ENCODE measurements at places on chromosomes 3 and 15.

GRCh38 chr3:140508550-140508949 is 169.3 kb upstream of the TRIM42 start:
- no peak for DNase-seq

- peak; percentile 71 for DNase-seq
Measured at GRCh38 chr15:79863886-79864285, 32.9 kb downstream of the MTHFS start.

DNA sequence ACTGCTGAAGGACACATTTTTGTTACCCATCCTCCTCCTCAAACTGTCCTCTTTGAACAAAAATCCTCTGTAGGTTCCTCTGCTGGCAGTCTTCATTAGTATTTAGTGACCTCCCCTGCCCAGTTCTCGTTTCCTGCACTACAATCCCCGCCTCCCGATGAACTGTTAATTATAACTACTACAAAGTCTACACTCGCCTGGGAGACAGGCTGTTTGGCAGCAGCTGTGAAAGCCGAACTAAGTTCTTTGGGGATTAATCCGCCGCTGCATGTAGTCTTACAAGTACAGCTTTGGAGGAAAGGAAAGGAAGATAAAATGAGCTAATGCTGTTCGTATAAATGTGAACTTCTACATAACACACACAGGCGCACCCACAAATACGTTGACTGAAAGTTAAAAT is 160.0 kb upstream of the WNT5A start:
- DNase-seq = no peak

DNA sequence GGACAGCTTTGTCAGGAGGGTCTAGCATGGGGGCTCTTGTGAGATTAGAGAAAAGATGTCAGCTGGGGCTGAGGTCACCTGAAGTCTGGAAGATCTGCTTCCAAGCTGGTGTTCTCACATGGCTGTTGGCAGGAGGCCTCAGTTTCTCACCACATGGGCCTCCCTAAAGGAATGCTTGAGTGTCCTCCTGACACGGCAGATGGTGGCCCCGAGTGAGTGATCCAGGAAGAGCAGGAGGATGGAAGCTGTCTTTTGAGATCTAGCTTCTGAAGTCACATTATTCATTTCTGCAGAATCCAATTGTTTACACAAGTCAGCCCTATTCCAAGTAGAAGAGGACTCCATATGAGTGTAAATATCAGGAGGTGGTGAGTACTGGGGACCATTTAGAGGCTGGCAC is 344.0 kb upstream of the PROK2 start:
- DNase-seq = no peak

GRCh38 chr3:138461896-138462295 is 27.5 kb downstream of the ESYT3 start:
- DNase-seq = no peak

DNA sequence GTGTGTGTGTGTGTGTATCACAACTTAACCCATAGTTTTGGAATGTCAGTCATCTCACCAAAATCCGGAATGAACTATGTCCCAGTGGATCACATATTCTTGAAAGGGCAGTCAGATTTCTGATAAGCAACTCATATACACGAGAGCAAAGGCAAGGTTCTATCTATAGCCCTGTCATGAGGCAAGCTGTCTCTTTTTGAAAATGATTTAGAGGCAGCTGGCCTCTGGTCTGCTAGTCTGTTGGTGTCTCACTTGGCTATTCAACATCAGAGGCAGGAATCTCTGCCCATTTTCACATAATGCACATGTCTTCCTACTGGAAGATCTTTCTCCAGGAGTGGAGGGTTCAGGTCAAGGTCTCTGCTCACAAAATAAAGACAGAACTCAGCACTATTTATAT is 79.8 kb downstream of the CNTN6 start:
- DNase-seq = no peak

DNA sequence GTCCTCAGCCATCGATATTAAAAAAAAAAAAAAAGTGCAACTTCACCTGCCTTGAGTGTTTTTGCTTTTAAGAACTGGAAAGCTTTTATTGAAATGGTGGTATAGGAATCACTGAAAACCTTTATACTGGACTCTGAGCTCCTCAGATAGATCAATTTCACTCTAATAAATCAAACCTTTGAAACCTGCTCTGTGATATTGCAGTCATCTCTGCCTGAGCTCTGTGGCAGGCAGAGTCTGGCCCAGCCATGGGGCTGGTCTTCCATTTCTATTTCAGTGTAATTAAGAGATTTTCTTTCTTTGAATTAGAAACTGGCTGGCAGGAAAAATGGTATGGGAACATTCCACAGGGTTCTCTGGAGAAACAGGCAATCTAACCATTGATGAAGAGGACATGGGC is 762.5 kb downstream of the AGBL1 start:
- DNase-seq = no peak

DNA sequence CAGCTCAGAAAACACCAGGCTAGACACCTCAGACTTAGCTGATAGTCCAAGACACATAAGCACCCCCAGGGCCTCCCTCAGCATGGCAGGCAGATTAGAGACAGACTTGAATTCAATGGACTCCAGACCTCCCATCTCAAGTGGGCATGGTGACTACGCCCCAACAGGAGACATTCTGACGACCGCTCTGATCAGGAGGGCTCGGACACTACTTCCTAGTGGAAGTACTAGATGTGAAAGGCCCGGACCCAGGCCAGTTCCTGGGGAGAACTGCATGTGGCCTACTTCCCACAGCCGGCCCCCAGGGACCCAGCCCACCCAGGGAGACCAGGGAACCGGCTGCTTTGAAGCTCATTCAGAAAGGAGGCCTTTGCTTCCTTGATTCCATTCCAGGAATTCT is 16.9 kb downstream of the POC1A start:
- DNase-seq = no peak

DNA sequence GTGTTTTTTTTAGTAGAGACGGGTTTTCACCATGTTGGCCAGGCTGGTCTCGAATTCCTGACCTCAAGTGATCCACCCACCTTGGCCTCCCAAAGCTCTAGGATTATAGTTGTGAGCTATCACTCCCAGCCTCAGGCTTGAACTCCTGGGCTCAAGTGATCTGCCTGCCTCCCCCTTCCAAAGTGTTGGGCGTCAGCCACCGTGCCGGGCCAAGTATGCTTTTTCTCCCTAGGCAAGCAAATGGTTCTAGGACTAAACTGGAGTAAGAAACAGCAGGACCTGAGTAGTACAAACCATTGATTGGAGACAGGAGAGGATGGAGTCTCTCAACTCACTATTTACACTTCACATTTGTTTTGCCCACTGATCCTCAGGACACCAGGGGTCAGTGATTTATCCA is 4.6 kb upstream of the PTPN9 start:
- DNase-seq = no peak

DNA sequence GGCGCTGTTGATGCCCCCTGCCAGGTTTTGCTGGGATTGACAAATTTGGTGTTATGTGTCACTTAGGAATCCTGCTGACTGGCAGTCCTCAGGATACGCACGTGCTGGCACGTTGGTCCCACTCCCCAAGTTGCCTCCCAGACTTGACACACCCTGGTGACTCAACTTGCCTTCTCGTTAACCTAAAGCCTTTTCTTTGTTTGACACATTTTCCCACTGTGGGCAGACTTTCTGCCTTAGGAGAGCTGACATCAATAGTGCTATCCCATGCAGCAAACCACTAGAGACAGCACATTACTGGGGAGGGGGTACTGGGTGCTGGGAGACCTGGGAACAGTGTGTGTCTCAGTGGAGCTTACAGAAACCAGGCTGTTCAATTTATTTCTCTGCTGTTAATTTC is 104.3 kb downstream of the OXNAD1 start:
- DNase-seq = no peak

- no peak for DNase-seq
Measured at GRCh38 chr15:46416544-46416943, 781.7 kb downstream of the SQOR start.

DNA sequence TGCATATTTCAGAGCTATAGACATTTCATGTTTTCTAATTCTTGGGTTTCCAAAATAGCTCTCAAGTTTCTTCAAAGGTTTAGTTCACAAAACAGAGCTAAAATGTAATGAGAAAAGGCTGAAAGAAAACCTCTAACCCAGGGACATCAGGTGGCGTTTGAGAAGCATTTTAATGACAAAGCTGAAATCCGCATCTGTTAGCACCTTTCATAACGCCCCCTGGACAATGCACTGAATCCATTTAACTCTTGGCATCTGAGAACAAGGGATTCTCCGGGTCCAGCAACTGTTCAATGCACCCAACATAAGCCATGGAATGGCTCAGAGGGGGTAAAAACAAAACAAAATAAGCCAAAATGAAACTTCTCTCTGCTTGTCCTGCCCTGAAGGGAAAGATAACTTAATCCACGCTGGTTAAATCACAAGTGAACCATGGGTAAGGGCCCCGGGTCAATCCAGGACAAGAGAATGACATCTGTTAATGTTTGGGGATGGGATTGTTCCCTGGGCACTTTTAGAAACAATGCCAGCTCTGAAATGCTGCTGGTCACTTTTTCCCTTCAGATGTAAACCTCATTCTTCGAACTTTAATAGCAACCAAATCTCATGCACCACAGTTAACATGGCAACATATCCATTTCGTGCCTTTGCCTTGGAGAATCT is 466.2 kb upstream of the ADAMTS9 start:
- DNase-seq = no peak

- DNase-seq = peak; percentile 4
Measured at GRCh38 chr3:117955196-117955595, 1079.5 kb downstream of the IGSF11 start.

DNA sequence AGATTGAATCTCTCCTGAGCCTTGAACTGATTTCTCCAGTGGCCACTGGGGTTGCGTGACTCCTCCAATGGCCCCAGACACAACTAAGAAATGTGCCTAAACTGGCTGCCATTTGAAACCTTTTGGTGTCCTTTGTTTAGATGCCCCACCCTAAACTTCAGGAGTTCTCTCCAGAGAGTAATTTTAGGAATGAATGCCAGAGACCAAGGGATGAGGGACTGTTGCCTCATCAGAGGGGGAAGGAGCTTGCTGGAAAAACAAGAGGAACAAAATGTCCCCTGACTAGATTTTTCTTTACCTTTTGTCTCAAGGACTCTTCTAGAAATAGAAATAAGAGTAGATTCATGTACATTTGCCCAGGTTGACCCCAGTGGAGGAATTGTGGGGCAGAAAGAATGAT is 8.1 kb upstream of the ADPRH start:
- DNase-seq = no peak

DNA sequence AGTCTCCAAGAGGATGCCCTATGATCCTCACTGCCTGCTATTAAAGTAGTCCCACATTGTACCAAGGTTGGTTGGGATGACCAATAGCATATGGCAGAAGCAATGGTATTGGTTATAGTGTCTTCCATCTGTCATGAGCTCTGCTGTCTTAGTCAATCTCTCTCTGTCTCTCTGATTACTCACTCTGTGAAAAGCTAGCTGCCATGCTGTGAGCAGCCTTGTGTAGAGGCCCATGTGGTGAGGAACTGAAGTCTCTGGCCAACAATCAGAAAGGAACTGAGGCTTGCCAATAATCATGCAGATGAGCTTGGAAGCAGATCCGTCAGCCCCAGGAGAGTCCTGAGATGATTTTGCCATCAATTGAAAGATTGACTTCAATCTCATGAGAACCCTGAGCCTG is 60.3 kb upstream of the CFAP161 start:
- DNase-seq = no peak

DNA sequence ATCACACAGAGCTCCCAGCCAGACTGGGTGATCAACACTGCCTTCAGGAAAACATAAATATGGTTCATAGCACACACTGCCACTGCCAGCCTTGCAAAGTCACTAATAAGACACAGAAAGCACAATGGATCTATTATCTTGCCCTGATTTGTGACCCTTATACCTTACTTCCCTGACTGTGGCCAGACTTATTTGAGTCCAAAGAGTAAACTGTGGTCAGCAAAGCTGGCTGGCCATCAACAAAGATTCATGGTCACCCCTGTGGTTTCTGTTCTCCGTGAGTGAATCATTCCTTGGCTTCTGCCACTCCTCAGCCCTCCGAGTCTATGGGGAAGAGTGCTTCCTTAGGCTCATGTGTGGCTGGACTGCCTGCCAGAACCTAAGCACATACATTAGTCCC is 437.7 kb downstream of the RAP2B start:
- peak; percentile 70 for DNase-seq

DNA sequence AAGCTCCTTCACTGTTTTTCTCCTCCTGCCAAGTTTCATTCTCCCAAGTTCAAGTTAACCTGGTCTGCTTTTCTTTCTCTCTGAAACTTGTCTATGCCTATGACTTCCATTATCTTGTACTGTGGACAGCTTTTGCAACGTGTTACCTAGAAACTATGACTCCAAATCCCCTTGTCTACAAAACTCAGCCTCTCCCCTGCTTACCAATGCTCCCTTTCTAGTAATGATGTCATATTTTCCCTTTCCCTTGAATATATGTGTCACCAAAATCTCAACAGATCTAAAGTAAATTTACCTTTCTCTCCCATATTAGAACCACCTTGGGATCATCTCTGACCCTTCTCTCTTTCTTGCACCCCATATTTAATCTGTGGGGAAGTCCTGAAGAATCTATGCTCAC is 10.5 kb upstream of the ABHD2 start:
- DNase-seq = no peak

DNA sequence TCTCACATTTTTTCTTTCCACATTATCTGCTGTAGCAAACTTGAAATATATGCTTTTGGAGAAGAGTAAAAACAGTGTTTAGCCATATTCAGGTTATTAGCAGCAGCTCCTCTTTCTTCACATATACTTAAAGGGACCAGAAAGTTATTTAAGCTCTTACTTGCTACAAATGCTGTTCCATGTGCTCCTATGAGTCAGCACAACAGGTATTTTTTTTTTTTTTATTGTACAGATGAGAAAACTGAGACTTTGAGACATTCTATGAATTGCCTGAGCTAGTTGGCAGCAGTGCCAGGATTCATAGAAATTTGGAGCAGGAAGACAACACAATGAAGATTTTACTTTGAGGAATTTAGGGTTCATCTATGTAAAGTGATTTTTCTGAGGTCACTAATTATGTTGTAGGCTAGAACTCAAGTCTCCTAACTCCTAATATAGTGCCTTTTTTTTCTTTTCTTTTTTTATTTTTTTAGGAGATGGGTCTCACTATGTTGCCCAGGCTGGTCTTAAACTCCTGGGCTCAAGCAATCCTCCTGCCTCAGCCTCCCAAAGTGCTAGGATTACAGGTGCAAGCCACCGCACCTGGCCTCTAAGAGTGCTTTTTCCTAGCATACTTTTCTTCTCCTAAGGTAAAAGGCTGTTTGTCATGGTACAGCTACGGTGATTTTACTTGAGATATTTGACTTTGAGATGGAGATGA is 23.6 kb downstream of the SETD5 start:
- DNase-seq = peak; percentile 45

GRCh38 chr15:75327005-75327404 is 8.9 kb upstream of the COMMD4 start:
- no peak for DNase-seq

DNA sequence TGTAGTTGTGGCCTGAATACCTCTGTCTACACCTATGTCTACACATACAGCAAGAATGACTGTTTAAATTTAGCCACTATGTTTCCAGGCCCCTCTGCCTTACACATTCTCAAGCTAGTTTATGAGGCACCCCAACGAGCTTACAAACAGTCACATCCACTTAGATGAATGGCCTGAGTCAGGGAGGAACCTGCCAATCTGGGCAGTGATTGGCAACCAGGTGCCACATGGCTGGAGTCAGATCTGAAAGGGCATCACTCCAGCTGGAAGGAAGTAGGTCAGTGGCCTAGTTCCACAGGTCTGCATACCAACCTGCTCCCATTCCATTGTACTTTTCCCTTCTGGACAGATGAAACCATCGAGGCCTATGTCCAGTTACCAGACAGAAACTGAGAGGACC is 136.3 kb downstream of the FOXP1 start:
- no peak for DNase-seq
